ENCODE measurements at places on chromosomes 2 and 18. TPM values are rescaled to one million over a fixed set of nuclear protein-coding genes. Genes with fewer than 3 reads are reported as not detected.

KCNS3 gene
- total RNA-seq, result not detected

SLC35G4 gene
- not detected for total RNA-seq

PHLPP1 gene
- total RNA-seq, result 11.5 TPM

CHRND gene
- not detected for total RNA-seq

LIMS4 gene
- 0.57 TPM for total RNA-seq

MC2R gene
- total RNA-seq, result not detected

MAP3K19 gene
- not detected for total RNA-seq

IL18RAP gene
- total RNA-seq, result not detected

CRYGC gene
- not detected for total RNA-seq

TBR1 gene
- total RNA-seq, result not detected

VAMP8 gene
- 152 TPM for total RNA-seq

ZAP70 gene
- total RNA-seq, result 40.8 TPM

FBXO48 gene
- 8.5 TPM for total RNA-seq

ALK gene
- total RNA-seq, result not detected

DNA sequence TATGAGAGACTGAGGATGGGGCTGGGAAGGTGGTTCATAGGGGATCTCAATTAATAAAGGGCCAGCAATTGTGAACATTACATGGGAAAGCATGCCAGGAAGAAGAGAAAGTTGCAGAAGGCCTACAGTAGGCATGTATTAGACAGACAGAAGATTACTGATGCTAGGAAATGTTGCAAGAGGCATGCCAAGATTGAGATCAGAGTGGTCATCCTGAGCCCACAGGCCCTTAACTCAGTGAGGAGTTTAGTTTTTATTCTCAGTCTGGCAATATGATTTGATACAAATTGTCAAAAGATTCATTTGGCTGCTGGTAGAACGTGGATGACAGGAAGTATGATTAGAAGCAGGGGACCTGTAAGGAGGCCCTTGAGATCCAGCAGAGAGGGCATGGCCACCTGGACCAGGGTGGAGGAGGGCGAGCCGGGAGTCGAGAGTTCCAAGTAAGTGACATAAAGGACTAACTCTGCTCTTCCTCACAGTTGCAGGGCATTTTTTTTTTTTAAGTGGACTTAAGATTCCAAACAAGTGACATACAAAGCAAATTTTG is 54.9 kb downstream of the EPHA4 start:
- DNase-seq, result no peak

- DNase-seq, result no peak
These were observed 154.9 kb upstream of the SMIM21 start for GRCh38 chr18:75582406-75582821.

DNA sequence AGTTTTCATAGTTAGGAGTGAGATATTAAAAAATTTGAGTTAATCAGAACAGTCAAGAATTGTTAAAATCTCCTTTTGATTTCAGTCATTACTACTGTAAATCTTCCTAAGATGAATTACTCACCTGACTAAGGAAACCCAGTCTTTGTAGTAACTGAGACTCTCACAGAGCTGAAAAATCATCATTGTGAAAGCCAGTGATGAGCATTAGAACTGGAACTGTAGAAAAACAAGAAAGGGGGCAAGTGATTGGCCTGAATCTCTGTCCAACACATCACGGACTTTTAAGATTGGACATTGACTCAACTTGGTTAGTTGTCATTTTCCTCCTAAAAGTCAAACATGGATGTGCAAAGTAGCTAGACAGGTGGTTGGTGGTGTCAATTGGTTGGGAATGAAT is 21.9 kb downstream of the SETBP1 start:
- DNase-seq, result no peak

GRCh38 chr2:216068-216467 is 47.8 kb downstream of the SH3YL1 start:
- no peak for DNase-seq

- DNase-seq, result no peak
These were observed 183.5 kb downstream of the CBLN2 start for GRCh38 chr18:72360634-72361033.

GRCh38 chr2:232794981-232795380 is 18.6 kb upstream of the KCNJ13 start:
- no peak for DNase-seq

DNA sequence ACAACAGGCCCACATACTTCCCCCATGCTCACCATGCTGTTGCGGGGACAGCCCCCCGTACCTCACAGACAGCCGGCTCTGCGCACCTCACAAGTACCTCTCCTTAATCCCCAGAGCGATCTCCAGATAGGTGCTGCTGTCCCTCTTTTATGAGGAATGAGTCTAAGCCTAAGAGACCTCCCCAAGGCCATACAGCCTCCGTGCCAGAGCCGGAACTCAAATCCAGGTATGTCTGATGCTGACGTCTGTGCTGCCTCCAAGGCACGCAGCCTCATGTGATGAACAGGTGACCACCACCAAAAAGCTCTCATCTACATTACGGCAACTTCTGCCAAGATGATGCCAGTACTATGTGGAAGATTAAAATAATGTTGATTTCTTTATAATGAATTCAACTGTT is 85.2 kb downstream of the EIPR1 start:
- no peak for DNase-seq

DNA sequence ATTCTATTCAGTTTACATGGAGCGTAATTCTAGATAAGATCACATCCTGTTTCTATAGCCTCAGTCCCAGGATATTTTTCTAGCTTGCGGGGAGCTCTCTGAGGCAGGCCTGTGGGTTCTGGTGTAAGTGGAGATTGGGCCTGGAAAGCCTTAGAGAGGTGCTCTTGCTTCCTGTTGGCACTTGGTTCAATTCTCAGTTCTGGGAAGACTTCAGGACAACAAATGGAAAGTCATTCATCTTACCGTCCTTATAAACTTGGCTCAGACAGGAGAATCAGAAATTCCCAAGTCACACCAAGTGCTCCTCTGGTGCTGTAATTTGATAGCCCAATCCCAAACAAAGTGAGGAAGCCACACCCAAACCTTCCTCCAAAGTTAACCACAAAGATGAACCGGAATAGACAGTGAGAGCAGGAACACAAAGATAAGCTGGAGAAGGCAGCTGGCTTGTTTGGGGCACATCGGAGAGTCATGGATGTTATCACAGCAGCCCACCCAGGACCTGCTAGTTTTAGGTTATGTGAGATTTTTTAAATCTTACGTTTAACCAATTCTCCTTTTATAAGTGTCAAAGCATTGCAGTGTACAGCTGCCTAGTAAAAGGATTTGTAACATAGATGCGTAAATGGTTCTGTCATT is 144.3 kb upstream of the MAP3K20 start:
- DNase-seq, result no peak

DNA sequence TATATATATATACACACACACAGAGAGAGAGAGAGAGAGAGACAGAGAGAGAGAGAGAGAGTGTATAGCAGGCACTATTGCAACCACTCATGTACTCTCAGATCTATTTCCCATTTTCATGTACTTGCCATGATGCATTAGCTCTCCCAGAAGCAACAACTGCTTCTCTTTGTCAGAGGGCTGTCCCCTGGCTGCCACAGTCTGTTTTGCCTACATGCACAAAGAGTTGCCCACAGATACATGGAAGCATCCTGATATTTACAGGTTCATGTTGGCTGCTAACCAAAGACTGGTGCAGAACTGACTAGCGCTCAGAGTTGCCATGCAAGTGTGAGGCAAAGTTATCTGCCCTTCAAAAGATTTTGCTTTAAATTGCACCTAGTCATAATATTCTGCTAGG is 469.3 kb upstream of the ZNF804A start:
- no peak for DNase-seq

DNA sequence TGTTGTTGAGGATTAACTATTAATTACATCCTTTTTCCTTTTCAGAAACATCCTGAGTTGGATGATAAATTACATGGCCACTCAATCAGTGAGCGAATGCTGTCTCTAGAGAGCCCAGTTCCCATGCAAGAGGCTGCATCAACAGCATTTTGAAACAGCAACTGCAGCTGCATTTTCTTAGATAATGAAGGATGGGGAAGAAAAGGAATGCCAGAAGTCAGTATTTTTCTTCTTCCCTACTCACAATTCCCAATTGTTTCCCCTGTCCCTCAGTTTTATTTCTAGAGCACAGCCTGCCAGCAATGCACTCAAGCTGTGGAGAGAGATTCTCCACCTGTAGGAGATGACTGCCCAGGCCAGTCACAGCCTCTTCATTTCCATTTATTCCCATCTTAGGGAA is 6.9 kb downstream of the SCN7A start:
- DNase-seq, result no peak

GRCh38 chr2:42957109-42957860 is 164.9 kb upstream of the HAAO start:
- no peak for DNase-seq

DNA sequence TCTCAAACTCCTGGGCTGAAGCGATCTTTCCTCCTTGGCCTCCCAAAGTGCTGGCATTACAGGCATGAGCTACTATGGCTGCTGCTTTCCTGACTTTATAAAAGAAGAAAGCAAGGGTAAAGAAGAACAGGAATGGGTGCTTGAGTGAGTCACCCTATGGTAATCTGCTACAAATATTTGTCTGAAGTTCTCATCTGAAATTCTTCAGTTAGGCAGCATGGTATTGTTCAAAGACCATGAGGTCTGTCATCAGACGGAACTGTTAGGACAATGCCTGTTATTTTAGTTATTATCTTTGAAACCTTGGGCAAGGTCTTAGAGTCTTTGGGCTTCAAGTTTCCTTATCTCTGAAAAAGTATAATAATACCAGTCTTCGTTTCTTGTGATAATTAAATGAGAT is 695.8 kb downstream of the RNF144A start:
- DNase-seq, result no peak

GRCh38 chr2:172307800-172308199 is 119.6 kb upstream of the ITGA6 start:
- DNase-seq, result no peak

- DNase-seq, result no peak
These were observed 7.6 kb upstream of the NRXN1 start for GRCh38 chr2:51039581-51039980.

DNA sequence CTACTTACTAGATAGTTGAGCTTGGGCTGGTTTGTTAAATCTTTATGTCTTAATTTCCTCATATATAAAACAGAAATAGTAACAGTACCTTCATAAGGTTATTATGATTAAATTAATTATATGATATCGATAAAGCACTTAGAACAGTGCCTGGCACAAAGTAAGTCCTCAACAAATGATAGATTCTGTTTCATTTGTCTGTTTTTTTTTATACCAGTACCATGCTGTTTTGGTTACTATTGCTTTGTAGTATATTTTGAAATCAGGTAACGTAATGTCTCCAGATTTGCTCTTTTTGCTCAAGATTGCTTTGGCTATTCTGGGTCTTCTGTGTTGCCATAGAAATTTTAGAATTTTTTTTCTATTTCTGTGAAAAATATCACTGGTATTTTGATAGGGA is 66.3 kb downstream of the DYM start:
- no peak for DNase-seq

DNA sequence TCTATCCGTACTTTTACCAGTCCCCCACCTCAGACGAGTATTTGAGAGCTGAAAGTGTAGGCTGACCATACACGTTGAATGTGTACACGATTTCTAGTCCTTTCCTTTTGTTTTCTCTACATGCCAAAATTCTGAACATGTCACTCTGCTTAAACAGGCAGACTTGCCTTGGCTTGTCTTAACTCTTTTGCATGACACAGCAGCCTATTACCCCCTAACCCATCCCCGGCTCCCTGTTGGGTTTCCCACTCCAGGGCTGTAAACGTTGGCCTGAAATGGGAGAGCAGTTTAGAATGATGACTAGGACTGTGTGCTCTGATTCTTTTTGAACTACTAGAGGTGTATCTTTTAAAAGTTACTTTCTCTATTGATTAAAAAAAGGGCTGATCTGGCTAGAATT is 19.1 kb downstream of the MTCL1 start:
- DNase-seq, result no peak

DNA sequence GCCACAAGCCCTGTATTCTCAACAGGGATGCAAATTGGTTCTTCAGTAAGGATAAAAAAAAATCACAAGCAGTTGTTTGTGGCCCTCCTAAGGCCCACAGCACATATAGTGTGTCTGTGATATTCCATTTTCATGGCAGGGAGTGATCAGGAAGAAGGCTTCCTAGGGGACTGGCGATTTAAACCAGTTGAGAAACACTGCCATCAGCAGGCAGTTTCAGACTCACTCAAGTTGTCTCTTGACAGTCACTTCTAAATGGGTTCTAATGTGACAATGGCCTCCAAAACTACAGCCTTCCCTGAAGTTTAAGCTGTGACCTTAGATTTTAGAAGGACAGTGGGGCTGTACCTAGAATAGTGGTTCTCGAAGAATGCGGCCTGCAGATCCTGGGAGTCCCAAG is 6.0 kb downstream of the CIAO1 start:
- DNase-seq, result no peak

DNA sequence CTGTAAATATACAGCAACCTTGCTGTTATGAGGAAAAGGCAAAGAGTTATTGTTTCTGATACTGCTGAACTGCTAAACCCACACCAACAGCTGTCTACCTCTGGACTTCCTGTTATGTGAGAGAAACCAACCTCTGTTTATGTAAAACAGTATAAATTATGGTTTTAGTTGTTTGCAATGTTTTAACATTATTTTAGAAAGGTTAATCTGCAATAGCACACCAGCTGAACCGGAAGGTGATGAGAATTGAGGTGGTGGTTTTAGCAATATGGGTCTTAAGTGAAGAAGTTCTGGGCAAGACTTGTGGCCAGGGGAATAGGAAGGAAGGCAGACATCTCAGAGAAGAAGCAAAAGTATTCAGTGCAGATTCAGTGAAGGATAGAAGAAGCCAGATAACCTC is 237.8 kb downstream of the PLCL1 start:
- no peak for DNase-seq

GRCh38 chr2:100483895-100484294 is 13.6 kb downstream of the NMS start:
- no peak for DNase-seq

DNA sequence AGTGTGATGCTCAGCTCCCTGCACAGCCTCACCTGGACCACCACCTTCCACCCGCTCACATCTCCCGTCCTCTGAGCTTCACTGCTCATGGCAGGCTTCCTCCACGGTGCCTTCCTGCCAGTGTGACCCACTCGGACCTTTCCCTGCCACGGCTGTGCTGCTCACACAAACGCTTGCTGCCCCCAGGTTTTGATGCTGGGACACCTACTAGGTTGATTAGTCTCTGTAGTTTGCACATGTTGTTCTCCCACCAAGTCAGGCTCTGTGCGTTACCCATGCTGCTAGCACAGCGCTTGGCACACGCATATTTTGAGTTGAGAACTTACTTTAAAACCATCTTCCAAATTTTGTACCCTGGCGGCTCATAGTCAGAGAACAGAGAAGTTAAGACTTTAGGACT is 2.1 kb downstream of the MC2R start:
- DNase-seq, result no peak

- no peak for DNase-seq
These were observed 10.2 kb upstream of the TTC32 start for GRCh38 chr2:19911808-19912509.

DNA sequence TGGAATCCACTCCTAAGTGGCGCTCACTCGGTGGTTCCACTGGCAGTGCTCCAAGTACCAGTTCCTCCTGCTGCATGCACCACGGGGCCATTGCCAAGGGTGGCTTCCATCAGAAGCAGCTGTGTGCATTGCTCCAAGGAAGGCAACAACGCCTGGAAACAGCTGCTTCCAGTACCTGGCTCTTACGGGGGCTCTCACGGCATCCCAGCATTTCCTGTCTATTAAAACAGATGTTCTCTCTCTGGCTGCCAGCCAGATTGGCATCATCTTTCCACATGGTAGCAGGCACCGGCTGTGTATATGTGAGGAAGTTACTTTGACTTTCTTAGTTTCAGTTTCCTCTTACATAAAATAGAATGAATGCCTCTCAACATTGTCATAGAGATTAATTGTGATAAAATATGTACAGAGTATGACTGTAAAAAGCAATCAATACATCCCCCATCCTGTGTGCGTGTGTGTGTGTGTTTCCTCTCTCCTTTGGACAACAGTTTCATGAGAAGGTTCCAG is 84.9 kb downstream of the CMPK2 start:
- DNase-seq, result peak; percentile 89

Data from OCI-LY7 (cell line).